ENCODE measurements at places on chromosomes 13 and 19. TPM values are rescaled to one million over a fixed set of nuclear protein-coding genes. Genes with fewer than 3 reads are reported as not detected.

The C1QTNF9B gene
- not detected for total RNA-seq

The NLRP12 gene
- total RNA-seq: 0.27 TPM

The B3GNT8 gene
- 0.18 TPM for total RNA-seq

The CBY2 gene
- not detected for total RNA-seq

The ZNF208 gene
- 0.54 TPM for total RNA-seq

The ZNF677 gene
- 39.1 TPM for total RNA-seq

The CXCL17 gene
- not detected for total RNA-seq

The GNG7 gene
- total RNA-seq: 4.5 TPM

The PIH1D1 gene
- 32.2 TPM for total RNA-seq

The CBARP gene
- total RNA-seq: 5.6 TPM

The RYR1 gene
- total RNA-seq: 7.7 TPM

The KLF1 gene
- total RNA-seq: 0.73 TPM

The ZNF541 gene
- 0.91 TPM for total RNA-seq

The ZNF99 gene
- total RNA-seq: 0.91 TPM

The SIGLEC10 gene
- 2.6 TPM for total RNA-seq

The ZNF560 gene
- 0.36 TPM for total RNA-seq

The PRRG2 gene
- 0.45 TPM for total RNA-seq
